SJCRH30 (cell line): ENCODE measurements at places on chromosomes 7 and 10. TPM values are rescaled to one million over a fixed set of nuclear protein-coding genes. Genes with fewer than 3 reads are reported as not detected.

CPEB3 gene
- 1.7 and 1.8 TPM in 2 replicates for total RNA-seq

SH2D4B gene
- not detected in 2 replicates for total RNA-seq

GIMAP5 gene
- total RNA-seq: not detected in 2 replicates

IL6 gene
- 0.41 TPM in 1 of 2 replicates, not detected in the other for total RNA-seq

KAZALD1 gene
- total RNA-seq: 55.7 and 58.1 TPM in 2 replicates

PYROXD2 gene
- total RNA-seq: 0.59 and 1.1 TPM in 2 replicates

BHLHA15 gene
- total RNA-seq: not detected in 2 replicates

SUN3 gene
- total RNA-seq: not detected in 2 replicates

NPY gene
- 1.8 and 2.3 TPM in 2 replicates for total RNA-seq

GIMAP8 gene
- total RNA-seq: not detected in 2 replicates

PAPOLB gene
- total RNA-seq: not detected in 2 replicates
